ENCODE measurements at places on chromosomes 4 and X.

DNA sequence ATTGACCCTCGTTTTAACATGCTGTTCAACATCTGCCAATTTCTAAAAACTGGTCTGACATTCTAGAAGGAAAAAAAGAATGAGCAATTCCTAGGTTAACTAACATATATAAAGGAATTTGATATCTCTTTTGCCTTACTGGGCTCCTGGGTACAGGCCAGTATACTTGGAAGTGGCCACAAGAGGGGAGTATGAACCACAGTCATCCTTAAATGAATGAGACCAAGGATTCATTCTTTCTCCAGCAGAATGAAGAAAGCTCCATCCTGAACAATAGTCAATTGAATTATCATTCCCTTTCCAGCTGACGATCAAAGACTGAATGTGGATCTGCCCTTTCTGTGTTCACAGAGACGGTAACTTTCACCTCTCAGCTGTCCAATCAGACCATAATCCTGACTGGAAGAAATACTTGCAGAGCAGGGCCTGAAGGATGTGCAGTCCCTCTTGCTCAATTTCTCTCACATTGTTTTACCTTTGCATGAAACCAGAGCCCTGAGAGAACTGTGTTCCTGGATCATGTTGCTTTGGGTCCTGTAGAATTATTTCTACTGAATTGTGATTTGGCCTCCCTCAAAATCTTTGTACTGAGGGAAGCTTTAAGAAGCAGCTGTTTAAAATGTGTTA is 14.8 kb upstream of the SPARCL1 start:
- DNase-seq: no peak

DNA sequence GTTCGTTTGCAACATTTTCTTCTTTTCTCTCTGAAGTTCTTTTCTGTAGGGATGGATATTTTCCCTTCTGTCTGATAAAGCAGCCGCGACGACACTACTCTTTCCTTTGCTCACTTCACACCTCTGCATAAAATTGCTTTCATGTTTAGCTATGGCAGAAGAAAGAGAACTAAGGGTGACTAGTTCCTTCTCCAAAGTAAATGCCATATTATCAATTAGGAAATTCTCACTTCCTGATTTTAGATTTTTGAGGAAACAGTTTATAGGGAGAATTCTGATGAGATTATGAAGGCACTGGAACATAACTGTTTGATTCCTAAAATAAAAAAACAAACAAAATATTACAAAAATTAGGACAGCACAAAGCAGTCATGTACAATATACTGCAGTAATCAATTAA is 29.2 kb downstream of the FANCB start:
- DNase-seq: no peak

GRCh38 chrX:119041175-119041574 is 31.6 kb upstream of the CT47C1 start:
- no peak for DNase-seq

DNA sequence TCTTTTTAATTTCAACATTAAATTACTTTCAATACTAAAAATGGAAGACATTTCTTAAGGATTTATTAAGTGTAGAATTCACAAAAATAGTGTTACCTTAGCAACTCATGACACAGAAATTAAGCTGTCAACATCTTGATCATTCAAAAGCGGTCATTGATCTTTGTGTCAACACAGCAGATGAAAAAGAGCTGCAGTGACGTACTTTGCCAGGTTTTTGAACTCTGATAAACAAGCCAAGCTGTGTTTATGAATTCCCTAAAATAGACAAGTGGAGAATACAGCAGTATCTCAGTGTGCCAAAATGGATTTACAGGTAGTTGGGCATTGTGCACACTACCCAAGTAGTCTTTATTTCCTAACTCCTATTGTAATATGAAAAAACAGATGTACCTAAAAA is 1141.8 kb upstream of the PCDH7 start:
- DNase-seq: no peak

DNA sequence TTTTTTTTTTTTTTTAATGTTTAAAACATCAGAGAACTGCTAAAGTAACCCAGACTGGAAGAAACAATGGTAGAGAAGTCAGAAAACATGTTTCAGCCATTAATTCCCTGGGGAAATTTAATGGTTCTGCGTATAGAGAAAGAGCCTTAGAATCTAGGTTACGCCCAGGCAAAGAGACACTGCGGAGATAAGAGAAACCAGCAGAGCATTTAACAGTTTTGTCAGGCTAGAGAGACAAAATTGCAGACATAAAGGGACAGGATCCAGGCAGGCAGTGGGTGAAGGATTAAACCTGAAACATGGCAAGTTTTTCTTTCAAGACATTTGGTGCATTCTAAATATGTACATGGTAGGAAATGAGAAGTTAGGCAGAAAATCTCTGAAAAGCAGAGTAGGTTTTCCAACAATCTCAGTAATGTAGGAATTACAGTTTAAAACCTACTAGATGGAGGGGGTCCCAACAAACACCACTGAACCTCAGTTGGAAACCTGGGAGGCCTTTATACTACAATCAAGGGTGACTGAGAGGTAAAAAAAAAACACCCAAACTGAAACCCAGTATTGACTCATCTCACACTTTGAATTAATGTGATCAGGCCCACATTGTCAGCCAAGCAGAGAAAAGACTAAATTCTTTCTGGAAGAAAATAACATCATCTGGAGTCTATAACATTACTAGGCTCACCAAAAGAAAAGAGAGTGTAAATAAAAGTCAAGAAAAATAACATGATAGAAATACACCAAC is 254.2 kb upstream of the NWD2 start:
- DNase-seq: no peak
